Cardiac septum (tissue), 1 donor: ENCODE measurements at places on chromosomes 11 and 22. TPM values are rescaled to one million over a fixed set of nuclear protein-coding genes. Genes with fewer than 3 reads are reported as not detected.

Gene OR56A1
- total RNA-seq: not detected

DNA sequence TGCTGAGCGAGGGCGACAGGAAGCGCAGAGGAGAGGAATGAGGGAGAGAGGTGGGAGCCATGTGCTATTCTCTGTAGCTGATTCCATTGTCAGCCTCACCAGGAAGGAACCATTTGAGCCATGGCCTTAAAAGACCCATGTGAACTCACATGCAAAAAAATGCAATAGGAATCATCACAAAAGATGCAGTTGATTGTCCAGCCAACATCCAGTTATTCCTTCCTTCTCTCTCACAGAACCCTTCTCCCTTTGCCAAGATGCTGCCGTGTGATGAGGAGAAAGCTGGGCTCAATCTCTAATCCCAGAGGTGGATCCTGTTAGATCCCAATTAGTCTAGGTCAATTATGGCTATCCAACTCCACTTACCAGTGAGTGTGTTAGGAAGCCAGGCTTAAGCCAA, 58.2 kb upstream of the RRAS2 start:
- no peak for DNase-seq

DNA sequence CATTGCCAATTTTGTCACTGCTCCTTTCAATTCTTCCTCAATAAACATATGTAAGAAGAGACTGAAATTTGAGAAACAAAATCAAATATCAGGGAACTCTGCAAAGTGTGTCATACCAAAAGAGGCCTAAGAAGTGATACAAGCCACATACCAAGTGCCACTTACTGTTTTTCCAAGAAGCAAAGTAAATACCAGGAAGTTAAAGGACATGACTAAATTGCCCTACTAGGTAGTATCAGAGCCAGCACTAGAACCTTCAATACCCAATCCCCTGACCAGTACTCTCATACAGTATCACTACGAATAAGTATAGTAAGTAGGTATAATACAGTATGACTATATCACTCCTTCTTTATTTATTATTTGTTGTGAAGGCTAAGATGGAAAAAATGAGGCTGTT, 13.6 kb downstream of the MAML2 start:
- no peak for DNase-seq

Gene UBXN1
- total RNA-seq: 62.9 TPM

Gene MISFA
- 6.4 TPM for total RNA-seq

GRCh38 chr11:129223701-129224149, 31.6 kb upstream of the ARHGAP32 start:
- DNase-seq: no peak

Gene PTS
- total RNA-seq: 33.0 TPM

- DNase-seq: no peak
These were observed 135.1 kb downstream of the MN1 start for GRCh38 chr22:27666272-27666997.

- DNase-seq: no peak
These were observed 35.5 kb upstream of the FGF3 start for GRCh38 chr11:69854713-69855112.

- DNase-seq: no peak
These were observed 27.9 kb upstream of the LRRC32 start for GRCh38 chr11:76698321-76699043.

DNA sequence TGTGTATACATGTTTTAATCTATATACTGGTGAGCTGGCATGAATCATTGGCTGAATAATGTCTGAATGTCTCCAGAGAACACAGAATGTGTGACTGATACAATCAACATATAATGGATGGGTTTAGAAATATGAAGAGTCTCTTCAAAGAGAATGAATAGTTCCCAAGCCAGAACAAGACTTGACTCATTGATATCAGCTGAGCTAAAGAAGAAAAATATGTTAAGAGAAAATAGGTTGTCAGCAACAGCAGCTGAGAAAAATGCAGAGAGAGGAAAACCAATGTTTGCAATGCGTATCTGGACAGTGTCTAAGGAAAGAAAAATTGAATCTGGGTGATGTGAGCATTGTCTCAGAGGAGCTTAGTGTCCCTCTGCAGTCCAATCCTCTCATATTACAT, 1281.8 kb upstream of the TENM4 start:
- DNase-seq: no peak

DNA sequence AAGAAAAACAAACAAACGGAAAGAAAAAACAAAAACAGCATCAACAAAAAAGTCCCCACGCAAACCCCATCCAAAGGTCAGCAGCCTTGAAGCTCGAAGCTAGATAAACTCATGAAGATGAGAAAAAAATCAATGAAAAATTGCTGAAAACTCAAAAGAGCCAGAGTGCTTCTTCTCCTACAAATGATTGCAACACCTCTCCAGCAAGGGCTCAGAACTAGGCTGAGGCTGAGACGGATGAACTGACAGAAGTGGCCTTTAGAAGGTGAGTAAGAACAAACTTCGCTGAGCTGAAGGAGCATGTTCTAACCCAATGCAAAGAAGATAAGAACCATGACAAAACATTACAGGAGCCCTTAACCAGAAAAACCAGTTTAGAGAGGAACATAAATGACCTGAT, 18.4 kb upstream of the FTH1 start:
- no peak for DNase-seq

Gene UVRAG
- 13.9 TPM for total RNA-seq

DNA sequence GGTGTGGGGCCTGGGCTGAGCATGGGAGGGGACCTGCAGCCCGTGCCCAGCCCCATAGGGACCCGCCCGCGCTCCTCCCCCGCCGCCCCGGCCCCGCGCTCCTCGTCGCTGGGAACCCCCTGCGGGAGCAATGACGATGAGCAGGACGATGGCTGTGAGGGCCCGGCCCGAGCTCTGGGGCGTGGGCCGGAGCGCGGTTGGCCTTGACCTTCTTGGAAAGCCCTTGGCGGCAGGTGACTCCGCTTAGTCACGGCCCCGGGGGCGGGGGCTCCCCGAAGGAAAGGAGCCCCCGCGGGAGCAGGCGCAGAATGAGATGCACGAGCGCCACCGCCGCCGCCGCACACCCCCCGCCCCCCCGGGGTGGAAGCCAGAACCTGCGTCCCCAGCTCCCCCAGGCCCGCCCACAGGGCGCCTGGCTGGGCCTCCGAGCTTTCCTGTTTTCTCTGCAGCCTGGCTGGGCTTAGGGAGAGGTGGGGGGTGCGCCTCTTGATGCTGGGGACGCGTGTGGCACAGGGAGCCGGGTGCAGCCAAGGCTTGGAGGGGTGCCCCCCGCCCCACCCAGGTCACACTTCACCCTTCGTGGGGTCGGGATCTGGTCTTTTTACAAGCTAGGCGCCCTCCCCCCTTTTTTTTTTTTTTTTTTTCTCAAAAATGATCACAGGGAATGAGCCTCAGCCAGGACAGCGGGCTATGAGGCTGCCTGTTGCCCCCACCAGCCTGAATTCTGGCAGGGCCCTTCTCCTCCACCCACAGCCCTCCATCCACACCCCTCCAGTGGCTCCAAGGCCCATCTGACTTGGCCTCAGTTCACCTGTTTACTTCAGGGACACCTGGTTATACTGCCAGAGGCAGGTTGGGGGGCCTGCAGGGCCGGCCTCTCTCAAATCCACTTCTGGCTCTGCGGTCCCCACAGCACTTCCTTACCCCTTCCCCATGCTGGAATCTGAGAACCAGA, 17.9 kb downstream of the CRELD2 start:
- DNase-seq: peak; percentile 98

GRCh38 chr11:859394-860131, 16.9 kb downstream of the TSPAN4 start:
- no peak for DNase-seq

DNA sequence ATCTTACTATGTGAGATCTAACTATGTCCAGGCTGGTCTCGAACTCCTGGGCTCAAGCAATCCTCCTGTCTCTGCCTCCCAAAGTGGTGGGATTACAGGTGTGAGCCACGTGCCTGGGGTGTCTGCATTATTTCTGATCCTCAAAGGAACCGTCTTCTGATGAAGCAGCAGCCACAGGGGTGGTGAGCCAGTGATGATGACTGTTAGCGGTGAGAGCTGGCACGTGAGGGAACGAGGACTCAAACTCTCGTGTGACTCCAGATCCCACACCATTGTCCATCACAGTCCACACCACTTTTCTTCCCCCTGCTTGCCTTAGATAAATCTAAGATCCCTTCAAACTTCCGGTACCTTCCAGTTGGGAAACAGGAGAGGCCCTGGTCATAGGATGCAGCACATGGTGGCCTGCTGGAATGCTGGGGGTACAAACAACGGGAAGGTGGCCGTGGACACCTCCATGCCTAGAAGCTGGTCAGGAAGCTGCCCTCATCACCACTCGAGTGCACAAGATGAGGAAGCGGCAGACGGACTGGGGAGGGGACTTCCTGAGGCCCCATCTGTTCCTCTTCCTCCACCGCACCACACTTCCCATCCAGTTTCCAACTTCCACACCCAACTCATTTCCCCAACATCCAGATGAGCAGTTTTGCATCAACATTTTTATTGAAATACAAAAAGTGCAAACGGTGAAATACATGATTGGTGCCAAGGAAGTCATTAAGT, 23.8 kb downstream of the ARHGAP1 start:
- peak; percentile 90 for DNase-seq

Gene LMO1
- 0.46 TPM for total RNA-seq

DNA sequence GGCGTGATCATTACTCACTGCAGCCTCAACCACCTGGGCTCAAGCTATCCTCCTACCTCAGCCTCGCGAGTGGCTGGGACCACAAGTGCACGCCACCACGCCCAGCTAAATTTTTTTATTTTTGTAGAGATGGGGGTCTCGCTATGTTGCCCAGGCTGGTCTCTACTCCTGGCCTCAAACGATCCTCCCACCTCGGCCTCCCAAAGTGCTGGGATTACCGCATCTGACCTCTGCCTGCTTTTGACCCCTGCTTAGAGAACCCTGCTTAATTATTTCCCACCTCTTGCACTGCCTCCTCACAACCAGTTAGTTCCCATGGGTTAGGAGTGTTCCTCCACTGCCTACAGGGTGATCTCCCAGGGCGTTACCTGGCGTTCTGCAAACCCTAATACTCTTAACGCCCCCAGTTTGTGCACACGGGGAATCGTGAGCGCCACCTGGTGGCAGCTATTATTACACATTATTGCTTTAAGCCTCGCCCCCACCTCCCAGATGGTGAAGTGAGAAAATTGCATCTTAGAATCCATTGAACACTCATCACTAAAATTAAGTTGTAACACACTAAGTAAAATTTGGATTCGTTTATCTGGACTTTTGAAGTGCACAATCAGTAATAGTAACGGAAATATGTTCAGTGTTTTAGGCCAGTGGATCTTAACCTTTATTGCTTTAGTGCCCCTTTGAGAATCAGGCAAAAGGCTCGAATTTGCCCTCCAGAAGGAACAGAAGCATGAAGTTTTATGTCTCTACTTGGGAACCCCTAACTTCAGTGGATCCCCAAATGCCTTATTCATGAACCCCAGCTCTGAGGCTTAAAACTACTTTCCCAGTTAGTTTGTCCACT, 61.4 kb upstream of the ASPHD2 start:
- no peak for DNase-seq

Gene MTMR2
- 22.2 TPM for total RNA-seq

DNA sequence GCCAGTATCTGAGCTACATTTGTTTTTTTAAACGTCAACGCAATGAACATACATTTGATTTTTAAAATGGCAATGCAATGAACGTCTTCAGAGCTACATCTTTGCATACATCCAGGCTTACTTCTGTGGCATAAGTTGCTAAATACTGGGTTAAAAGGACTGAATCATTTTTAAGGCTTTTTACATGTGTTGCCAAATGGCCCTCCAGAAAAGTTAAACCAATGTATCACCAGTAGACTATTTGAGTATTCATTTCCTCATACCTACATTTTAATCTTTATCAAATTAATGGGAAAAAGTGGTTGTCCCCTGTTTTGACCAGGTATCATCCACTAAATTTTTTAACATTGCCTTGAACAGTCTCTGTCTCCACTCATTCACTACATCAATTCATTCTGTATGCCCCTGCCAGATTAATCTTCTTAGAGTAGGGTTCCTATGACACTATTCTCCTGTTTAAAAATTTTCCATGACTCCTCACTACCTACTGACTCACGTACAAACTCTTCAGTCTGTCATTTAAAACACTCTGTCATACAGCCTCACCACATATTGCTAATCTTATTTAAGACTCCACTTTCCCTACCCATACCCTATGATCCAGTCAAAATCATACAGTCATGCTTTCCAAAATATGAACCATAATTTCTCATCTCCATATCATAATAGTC, 12.4 kb upstream of the PRRG4 start:
- DNase-seq: no peak

DNA sequence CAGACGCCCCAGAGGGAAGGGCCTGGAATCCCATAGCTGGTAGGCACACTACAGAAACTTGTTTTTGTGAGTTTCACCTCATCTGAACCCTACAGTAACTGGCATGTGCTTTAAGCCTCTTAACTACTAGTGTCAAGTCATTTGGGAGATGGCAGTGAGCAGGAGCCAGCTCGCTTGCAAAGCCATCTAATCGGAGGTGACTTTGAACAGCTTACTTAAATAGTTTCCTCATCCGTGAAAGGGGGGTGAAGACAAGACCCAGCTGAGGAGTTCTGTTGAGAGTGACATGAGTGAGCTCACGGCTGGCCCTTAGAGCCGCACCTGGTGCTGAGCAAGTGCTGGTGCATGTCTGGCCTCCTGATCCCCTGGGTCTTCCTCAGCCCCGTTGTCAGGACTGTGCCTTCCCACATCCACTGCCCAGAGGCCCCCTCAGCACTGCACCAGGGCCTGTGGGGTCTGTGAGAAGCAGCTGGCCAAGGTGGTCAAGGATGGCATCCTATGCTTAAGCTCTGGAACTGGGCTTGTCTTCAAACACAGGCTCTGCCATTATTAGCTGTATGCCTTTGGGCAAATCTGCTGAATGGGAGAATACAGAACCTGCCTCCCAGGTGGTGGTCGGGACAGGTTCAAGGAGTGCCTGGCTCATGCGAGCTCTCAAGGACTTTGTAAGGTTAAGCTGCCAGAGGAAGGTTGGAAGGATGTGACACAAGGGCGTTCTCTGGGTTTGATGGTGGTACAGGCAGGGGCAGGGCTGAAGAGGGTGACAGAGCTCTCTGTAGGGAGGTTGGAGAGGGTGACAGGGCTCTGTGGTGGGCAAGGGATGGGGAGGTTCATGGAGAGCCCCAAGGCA, 27.3 kb downstream of the INCENP start:
- peak; percentile 33 for DNase-seq

- no peak for DNase-seq
These were observed 27.4 kb downstream of the FBLN1 start for GRCh38 chr22:45529971-45530575.

DNA sequence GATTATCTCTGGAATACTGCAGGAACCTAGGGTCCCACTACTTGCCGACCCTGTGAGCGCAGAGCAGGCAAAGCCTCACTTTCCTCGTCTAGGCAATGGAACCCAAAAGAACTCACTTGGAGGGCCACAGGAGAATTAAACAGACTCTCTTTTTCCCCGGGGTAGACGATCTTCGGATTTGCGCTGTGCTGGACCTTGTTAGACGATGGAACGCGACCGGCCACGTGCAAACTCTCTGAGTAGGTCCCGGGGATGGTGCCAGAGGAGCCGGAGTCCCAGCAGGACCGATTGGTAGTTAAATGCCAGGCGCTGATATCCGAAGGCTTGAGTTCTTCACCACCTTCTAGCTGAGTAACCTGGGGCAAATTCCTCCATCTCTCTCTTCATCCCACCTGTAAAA, 1.0 kb upstream of the SLC1A2 start:
- DNase-seq: no peak

Gene KCTD14
- total RNA-seq: 0.13 TPM

GRCh38 chr11:70607561-70607960, 209.2 kb downstream of the CTTN start:
- DNase-seq: no peak
